ENCODE measurements at places on chromosomes 3 and 15.

DNA sequence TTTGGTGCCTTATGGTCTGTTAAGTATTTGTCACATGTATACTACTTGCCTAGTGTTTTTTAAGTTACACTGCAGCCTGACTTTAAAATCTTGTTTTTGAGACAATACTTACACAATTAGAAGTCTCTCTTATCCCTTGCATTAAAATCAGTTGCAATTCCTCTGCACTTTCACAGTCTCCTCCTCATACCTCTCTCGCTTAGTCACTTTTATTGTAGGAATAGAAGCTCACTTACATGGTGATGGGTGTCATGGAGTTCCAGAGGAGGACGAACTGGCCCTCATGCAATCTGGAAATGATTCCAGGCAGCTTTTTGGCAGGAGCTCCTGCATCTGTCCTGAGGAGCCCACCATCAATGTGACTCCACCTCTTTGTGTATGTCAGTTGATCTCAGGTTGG, 238.4 kb upstream of the TBC1D5 start:
- no peak for DNase-seq

GRCh38 chr15:40235201-40235885, 3.5 kb upstream of the PAK6 start:
- DNase-seq: no peak

DNA sequence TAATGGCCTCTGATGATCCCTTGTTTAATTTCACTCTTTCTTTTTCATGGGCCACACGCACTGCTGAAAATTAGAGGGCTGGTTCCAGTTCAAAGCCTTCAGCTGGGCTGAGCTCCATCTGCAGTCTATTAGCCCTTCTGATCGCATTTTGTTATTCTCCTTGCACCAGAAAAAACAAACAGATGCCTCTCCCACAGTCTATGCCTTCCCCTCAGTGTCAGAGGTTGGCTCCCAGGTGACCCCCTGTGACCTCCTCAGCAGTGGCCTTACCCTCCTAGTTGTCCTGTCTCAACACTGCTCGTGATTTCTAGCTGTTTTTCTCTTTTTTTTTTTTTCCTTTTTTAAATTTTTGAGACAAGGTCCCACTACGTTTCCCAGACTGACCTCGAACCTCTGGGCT, 77.1 kb upstream of the PRTG start:
- DNase-seq: no peak

DNA sequence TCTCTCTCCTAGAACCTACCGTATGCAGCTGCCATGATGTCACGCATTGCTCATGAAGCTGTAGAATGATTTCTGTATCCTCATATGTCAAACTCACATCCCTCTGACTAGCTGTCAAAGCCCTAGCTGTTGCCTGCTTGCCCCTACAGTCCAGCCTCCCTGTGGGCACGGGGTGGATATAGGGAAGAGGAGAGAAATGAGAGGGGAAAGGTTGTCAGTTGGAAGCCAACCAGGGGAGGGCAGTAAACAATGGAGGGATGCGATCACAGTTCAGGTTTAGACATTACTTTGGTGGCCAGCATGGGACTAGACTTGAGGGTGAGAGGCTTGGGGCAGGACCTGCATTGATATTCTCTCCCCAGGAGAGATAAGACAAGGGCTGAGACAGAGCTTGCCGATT, 1.7 kb upstream of the HDGFL3 start:
- DNase-seq: no peak

DNA sequence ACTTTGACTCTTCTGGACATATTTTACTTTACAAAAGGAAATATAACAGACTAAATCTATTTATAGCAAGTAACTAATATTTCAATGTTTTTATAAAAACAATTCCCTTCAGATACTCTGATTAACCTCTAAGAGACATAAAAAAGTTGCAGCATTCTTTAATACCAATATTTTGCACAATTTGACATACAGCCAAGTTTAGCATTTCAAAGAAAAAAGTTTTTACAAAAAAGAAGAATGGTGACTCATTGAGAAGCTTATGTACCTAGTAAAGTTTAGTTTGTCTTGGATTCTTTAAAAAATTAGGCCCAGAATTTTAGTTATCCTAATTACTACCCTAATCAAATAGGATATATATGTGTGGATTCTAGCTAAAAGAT, 17.6 kb downstream of the DAZL start:
- no peak for DNase-seq

GRCh38 chr3:121768452-121768851, 18.9 kb upstream of the GOLGB1 start:
- no peak for DNase-seq

DNA sequence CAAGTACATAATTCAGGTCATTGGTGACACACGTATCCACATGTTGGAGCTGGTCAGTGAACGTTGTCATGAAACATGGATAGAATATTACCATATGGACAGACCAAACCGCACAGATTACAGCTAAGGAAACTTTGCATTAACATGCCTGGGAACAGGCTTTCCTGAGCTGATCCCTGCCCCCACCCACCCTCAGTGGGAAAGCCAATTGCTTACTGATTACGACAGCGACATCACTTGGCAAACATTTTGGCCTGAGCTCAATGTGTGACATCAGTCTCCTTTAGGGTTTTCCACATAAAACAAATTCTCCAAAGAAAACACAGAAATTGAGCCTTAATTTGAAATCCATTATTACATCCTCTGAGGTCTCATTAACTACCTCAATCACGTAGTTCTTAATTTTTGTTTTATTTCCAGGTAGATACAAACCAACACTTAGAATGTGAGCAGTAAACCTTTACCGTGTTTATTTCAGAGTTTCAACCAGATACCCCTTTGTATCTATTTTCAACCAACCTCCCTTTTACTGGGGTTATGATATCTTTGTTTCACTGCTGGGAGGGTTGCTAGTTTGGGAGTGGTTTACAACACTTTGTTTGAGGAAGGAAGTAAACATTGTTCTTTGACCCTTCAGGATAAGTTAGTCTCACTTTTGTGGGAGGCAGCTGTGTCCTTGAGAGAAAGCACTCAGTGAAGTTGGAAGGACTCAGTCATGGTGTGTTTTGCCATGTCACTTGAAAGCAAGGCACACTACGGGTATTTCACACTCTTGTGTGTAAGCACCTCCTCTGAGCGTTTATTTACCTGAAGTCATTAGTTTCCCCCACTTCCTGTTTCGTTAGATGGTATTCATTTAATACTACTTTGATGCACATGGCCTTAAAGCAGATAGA, 103.1 kb downstream of the CMSS1 start:
- no peak for DNase-seq

- DNase-seq: no peak
These were observed 14.0 kb downstream of the ABHD6 start for GRCh38 chr3:58251631-58252035.

DNA sequence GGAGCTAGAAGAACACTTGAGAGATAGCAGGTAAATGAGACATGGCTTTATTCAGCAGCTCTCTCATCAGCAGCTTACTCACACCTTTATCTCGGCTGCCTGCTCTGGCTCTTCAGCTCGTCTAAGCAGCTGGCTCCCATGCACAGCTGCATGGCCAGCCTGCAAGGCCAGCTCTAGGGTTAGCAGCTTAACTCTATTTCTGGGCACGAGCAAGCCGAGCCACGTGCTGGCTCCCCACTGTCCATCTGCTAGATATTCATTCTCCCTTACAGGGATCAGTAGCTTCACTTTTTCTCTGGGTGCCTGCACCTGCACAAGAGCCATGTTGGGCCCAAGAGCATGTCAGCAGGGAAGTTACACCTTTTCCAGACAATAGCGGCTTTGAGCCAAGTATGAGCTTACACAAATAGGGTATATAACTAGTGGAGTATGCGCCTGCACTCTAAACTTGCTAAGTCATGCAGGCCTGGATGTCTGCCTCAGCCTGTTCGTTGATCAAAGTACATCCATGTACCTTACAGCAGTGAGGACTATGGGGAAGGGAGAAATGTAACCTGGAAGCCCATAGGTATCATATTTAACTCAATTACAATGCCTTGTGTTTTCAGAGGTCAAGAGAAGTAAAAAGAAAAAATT, 174.9 kb upstream of the SNTN start:
- DNase-seq: no peak

- DNase-seq: peak; percentile 26
These were observed 157.1 kb upstream of the TMC3 start for GRCh38 chr15:81531109-81531592.

DNA sequence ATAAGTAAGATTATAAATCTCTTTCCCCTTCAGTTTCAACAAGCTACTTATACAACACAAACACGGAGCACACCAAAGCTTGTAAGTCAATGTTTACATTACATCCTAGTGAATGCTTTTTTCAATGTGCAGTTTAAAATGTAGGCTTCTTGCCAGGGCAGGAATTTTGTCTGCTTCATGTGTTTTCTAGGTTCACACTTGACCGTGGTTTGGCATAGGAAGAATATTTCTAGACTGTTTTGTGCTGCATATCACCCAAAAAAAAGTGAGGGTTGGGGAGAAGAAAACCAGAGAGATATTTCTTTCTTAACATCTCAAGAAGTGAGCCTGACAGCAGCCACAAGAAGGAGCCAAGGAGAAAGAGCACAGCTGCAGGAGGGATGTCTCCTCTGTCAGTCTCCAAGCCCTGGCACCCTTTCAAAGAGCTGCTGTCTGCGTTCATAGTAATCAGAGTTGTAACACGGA, 255.8 kb downstream of the MEIS2 start:
- no peak for DNase-seq

DNA sequence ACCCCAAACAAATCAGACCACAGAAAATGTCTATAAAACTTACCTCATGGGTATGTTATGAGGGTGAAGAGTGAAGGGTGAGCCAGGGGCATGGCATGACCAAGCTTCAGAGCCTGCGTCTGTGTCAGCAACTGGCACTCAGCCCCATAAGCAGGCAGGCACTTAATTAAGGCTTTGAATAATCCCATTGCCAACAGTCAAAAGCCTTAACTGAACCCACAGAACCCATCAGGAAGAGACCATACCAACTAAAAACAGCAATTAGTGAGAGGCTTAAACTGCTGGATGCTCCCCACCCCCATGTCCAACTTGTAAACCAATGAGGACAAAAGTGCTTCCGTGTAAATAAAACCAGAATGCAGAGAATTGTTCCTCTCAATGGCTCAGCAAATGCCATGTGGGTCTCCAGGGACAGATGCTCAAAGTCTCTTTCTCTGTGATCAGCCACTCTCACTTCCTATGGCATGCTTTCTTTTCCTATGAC, 126.0 kb downstream of the MYLK start:
- DNase-seq: no peak

- no peak for DNase-seq
These were observed 26.2 kb downstream of the SLC12A8 start for GRCh38 chr3:125186261-125186787.

DNA sequence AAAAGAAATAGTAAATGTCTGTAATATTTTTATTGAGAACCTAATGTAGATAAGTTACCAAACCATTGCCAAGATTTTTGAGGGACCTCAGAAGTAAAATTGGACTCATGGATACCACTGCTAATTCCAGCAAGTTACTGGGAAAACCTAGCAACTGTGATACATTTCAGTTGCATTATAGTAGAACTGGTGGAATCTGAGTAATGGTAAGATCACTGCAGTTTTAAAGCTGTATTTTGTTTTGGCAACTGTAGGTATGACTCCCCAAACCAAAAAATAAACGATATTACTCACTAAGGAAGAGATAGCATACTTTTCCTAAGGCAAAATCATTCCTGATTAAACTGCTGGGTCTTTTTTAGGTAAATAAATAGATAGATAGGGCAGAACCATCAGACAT, 54.0 kb downstream of the ARMC8 start:
- no peak for DNase-seq

GRCh38 chr15:48559285-48559684, 86.2 kb downstream of the FBN1 start:
- DNase-seq: no peak

GRCh38 chr3:167895684-167896083, 160.2 kb downstream of the SERPINI1 start:
- peak; percentile 10 for DNase-seq

- no peak for DNase-seq
These were observed 1346.1 kb downstream of the OTOL1 start for GRCh38 chr3:162842549-162843216.

DNA sequence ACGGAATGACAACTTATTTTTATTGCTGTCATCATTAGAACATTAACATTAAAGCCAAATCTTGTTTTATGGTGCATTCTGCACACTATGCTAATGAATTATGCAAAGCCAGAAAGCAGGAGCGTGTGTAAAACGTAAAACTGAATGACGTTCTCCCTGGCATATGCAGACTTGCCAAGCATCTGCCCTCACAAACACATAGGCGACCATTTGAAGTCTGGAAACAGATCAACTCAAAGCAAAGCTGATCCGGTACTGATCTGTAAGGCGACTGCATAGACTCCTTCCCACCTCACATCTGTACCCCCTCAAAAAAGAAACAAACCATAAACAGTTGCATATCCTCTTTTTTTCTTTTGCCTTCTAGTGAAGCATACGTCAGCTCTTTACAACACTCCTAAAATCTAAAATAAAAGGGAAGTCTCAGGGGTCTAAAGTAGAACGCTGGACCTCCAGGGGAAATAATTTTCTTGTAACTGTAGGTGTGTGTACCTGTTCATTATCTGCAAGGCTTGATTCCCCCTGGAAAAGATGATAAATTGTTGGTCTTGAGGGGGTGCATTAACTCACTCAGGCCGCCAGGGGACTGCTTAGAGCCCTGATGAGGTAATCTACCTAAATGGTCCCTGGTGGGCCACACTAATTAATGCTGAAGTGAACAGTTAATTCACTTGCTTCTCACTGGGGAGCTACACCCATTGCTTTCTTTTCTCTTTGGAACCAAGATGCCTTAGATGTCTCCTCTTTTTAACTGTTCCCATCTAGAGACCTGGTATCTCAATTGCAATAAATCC, 231.4 kb downstream of the CDIN1 start:
- no peak for DNase-seq

DNA sequence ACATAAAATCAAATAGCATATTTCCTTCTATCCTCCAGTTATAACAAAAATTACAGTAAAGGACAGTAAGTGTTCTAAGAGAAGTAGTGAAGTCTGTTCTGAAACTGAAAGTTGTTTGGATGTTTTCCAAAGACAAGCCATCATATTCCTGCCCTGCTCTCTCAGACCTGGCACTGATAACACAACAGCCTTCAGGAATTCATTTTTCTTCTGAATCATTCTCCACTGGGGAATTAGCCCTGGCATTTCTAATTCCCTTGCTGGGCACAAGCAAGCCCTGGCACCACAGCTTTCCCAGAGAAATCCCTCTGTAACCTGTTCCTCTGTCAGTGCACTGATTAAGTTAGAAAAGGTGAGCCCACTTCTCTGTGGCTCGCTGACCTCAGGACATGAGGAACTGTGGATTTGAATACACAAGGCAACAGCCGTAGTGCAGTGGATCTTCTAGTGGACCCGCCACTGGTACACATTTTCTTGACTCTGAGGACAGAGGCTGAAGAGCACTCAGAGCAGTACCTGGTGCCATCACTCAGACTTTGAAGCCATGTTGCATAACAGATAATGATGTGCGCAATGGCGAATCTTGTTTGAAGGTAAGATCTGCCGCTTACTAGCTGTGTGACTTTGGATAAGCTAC, 61.6 kb downstream of the WWTR1 start:
- DNase-seq: no peak

DNA sequence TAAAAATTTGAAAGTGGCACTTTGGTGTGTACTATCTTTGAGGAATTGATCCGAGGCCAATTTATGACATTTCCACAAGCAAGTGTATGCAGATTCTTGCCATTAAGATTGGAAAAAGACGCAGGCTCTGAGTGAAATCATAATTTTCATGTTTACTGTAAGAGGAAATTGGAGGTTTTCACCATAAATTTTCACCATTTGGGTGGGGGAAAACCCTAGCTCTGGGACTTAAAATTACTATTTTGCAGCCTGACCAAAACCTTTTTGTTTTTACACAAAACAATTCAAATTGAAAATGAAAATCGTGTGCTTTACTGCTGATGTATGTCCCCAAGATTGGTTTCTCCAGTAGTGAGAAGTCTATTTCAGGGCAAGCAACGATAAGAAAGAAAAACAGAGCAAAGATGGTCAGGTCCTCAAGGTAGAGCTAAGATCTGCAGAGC, 282.6 kb downstream of the FOXP1 start:
- DNase-seq: no peak
